ENCODE measurements at places on chromosomes 1 and 21.

- DNase-seq: no peak
These were observed 33.8 kb downstream of the HS2ST1 start for GRCh38 chr1:86948212-86948611.

DNA sequence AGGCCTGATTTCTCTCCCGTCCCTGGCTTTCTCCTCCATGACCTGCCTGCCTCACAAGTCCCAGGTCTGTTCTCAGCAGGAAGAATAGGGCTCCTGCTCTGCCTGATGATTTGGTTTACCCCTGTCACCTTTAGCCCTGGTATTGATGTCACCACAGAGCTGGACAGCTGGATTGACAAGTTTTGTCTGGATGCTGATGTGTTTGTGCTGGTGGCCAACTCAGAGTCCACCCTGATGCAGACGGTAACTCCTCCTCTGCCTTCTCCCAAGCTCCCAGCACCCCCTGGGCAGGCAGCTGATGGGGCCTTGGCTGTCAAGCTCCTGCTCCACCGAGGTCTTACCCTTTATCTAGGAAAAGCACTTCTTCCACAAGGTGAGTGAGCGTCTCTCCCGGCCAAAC lies 18.4 kb downstream of the MFN2 start:
- no peak for DNase-seq

DNA sequence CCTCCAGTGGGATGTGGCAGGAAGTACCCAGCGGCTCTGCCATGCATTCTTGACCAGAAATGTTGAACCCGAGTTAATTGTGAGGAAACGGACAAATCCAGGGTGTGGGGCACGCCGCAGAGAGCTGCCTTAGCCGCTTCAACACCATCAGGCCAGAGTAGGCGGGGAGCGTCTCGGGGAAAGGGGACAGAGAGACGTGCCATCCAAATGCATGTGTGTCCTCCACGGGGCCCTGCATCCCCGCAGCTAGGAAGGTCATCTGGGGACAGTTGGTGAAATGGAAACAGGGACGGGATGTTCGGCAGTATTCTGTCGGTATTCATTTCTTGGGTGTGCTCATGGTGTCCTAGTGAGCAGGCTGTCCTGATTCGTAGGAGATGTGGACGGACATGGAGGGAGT lies 59.1 kb upstream of the TRAPPC10 start:
- DNase-seq: no peak

DNA sequence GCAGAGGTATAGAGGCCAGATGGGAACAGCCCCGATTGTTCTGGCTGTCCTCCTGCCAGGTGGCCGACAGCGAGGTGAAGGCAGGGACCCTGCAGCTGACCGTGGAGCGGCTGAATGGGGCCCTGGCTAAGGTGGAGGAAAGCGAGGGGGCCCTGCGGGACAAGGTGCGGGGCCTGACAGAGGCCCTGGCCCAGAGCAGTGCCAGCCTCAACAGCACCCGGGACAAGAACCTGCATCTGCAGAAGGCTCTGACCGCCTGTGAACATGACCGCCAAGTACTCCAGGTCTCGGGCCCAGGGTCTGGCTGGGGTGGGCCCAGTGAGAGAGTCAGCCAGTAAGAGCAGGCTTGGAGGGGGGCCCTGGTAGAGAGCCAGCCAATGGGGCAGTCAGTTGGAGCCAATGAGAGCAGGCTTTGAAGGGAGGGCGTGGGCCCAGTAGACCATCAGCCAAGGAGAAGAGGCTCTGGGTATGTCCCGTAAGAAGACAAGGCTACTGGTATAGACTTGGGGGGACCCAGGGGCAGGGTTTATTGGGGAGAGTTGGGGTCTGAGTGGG lies 11.3 kb downstream of the MFAP2 start:
- no peak for DNase-seq

GRCh38 chr1:182029002-182029378 lies 32.5 kb downstream of the ZNF648 start:
- no peak for DNase-seq

DNA sequence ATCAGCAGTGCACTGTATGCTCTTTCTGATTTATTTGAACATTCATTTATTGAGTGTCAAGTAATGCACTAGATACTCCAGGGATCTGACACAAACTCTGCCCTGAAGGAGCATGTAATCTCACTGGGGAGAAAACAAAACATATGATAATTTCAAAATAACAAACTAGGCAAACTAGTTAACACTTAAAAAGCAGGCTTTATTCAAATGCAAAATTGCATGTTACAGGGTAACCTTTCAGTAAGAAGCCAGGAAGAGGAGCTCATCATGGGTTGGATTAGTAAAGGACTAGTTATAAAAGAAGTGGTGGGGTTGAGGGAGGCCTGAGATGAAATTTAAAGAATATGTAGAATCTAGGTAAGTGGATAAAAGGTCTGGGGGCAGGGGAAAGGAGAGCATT lies 20.9 kb downstream of the SELL start:
- no peak for DNase-seq

DNA sequence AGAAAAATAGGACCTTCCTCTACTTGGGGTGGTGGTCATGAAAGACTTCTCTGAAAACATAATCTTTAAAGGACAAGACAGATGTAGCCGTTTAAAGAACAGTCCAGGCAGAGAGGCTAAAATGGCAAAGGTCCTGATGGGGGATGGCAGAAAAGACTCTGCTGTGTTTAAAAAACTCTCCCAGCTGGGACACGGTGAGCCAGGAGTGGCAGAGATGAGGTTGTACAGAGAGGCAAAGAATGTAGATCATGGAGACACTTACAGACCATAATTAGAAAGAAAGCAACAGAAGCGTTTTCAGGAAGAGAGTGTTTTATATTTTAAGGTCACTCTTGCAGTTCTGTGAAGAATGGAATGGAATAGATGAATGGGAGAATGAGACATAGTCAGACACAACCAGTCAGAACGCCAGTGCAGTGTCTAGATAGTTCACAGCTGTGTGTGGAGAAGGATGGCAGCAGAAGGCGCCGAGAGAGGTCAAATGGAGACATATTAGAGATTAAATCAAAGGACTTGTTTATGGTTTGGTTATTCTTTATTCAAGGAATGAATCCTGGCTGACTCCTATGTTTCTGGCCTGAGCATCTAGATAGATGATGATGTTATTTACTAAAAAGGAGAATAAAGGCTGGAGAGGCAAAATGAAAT lies 47.8 kb downstream of the USP24 start:
- DNase-seq: no peak

Measured in activated naive CD8-positive, alpha-beta T cell treated with anti-CD3 and anti-CD28 coated beads, Interleukin-2, amount 50 U/mL, for 16 hours (primary cell).